ENCODE measurements at places on chromosomes 12 and 14.

GRCh38 chr12:123705935-123706334 lies 6.2 kb upstream of the ATP6V0A2 start:
- no peak for DNase-seq

DNA sequence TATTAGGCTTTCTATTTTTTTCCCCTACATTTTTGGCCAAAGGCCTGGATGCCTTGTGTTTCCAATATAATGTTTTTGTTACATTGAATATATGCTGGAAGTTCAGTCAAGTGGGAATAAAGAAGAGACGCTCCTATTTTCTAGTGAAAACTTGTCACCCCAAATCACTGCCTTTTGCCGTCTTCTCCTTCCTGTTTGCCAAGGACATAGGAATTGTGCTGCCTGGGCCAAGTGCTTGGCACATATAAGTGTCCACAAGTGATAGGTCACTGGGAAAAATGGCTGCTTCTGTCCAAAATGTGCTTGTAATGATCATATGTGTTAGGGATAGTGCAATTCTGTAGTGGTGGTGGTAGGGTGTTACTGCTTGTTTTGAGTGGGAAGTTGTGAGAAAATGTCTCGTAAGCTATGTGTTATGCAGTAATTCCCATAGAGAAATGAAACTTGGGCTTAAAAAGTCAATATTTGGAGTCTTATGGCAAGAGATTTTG lies 11.6 kb upstream of the KCNJ8 start:
- no peak for DNase-seq

GRCh38 chr12:83320350-83320749 lies 633.6 kb downstream of the TMTC2 start:
- DNase-seq, result no peak

GRCh38 chr12:112936927-112937326 lies 1.3 kb upstream of the OAS3 start:
- no peak for DNase-seq

GRCh38 chr12:92034858-92035401 lies 110.7 kb downstream of the BTG1 start:
- no peak for DNase-seq

DNA sequence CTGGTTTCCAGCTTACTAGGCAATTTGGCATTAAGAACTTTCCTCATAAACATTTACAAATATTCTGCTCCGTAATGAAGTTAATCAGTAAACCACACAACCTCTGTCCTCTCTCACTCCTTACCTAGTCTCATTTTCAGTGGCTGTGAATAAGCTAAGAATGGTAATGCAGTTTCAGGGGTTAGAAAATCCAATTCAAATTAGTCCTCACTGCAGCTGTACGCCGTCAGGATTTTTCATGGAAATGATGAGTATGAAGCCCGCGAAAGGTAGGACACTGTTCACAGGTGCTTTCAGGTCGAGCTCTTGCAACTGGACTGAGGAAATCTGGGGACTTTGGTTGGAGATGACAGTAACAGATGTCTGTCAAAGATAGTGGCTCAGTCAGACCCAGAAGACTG lies 29.6 kb downstream of the NR1H4 start:
- no peak for DNase-seq

GRCh38 chr12:42704810-42705401 lies 115.4 kb upstream of the PRICKLE1 start:
- DNase-seq, result no peak

DNA sequence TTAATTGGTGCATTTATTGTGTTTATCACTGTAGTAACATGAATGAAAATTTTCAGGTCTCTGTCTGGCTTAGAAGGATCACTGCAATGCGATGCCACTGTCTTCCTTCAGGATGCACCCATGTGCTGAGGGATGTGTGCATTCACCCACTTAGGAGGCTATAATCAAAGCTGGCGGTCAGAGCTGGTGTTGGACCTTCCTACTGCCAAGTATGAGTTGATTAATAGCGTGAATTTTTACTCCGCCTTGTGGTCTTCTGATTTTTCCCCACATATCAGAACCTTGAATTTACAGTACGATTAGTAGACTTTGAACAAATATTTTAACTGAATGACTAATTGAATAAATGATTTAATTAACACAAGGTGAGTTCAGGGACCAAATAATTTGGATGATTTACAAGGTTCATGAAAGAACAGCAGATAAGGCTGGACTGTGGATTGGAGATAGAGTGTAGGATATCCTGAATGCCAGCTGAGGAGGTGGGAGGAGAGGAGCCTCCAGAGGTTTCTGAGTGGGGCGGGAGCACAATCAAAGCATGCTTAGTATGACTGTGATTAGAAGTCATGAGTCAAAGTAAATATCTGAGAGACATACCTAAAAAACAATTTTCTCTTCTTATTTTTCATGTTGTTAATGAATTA lies 50.1 kb downstream of the RERG start:
- DNase-seq, result no peak

- no peak for DNase-seq
These were observed 414.2 kb downstream of the RMST start for GRCh38 chr12:97876780-97877179.

- DNase-seq, result no peak
These were observed 10.8 kb downstream of the TMEM52B start for GRCh38 chr12:10189653-10190052.

DNA sequence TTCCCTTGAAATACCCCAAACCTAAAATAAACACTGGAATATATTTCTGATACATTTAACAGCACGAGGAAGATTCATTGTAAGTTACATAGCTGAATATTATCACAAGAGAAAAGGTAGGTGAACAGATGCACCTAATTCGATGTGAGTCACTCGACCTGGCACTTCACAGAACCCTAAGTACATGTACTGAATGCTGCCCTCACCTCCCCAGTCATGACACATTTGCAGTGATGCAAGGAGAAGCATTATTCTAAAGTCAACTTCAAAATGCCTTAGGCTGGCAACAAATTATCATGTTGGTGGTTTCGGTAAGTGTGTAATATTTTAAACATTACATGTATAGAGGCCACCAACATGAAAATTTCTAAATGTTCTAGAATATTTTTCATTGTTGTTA lies 35.2 kb upstream of the TMTC2 start:
- no peak for DNase-seq

GRCh38 chr14:93081876-93082570 lies 33.7 kb downstream of the ITPK1 start:
- no peak for DNase-seq

- no peak for DNase-seq
These were observed 34.1 kb downstream of the TMCC3 start for GRCh38 chr12:94616203-94616729.

- DNase-seq, result no peak
These were observed 11.0 kb upstream of the RPS6KL1 start for GRCh38 chr14:74934041-74934440.

DNA sequence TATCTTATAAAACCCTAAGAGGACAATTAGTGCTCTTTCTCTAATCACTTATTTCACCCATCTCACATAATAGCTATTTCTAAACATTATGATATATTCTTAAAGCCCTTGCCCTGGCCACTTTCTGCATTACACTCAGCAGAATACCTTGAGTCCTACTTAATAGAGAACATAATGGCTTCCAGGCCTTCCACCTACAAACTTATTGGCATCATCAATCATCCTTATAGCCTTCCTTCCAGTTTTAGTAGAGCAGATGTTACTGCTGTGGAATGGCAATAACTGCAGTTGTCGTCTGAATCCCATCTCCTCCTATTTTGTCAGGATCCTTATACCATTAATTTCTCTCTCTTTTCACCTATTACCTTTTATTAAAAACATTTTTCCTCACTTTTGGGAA lies 1127.4 kb downstream of the LRFN5 start:
- DNase-seq, result no peak

GRCh38 chr12:101666052-101666728 lies 31.2 kb upstream of the CHPT1 start:
- DNase-seq, result no peak

GRCh38 chr14:74504412-74504811 lies 10.8 kb downstream of the ISCA2 start:
- DNase-seq, result no peak

Measured in stimulated activated CD8-positive, alpha-beta memory T cell treated with anti-CD3 and anti-CD28 coated beads, Interleukin-7, amount 100 ng/mL, for 1 hour (primary cell).